ENCODE measurements at places on chromosomes 1 and 21.

DNA sequence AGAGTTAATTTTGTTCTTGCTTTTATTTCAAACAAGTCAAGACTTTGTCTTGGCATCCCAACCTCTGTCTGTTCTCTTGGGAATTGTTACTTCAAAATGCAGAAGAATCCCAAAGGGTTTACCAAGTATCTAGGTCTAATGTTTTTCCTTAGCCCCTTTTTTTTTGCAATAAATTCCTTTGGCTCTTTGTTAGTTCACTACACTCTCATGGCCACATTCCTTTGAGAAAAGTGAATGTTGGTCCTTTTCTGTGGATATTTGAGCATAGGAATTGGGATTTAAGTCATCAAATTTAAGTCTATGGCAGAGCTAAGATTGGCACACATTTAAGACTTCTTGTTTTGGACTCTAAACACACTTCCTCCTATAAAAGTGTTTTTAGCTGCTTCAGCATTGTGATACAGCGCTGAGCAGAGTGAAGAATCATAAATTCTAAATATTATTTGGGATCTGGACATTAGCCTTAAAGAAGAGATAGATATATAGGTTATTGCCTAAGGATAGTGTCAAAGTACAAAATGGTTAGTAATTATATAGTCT is 1.9 kb downstream of the BTF3L4 start:
- no peak for DNase-seq

DNA sequence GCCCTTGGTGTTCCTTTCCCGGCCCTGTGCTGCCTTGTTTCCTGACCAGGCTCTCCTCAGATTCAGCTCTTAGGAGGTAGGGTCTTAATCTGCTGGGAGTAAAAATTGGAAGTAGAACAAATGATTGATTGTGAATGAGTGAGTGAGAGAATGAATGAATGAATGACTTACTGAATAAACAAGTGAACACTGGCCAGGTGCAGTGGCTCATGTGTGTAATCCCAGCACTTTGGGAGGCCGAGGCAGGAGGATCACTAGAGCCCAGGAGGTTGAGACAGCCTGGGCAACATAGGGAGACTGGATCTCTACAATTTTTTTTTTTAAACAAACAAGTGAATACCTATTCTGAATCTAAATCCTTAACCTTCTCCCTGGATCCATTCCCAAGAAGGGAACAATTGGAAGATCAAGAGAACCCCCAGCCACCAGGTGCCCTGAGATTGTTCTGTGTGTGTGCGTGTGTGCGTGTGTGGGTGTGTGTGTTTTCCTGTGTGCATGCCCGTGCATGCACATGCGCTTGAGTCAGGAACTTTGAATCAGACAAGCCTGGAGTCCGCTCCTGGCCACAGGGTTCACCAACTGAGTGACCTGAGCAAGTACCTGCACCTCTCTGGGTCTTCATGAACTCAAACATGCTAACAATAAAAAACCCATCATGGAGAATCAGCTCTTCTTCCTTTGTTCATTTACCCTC is 24.3 kb upstream of the CITED4 start:
- DNase-seq = no peak

DNA sequence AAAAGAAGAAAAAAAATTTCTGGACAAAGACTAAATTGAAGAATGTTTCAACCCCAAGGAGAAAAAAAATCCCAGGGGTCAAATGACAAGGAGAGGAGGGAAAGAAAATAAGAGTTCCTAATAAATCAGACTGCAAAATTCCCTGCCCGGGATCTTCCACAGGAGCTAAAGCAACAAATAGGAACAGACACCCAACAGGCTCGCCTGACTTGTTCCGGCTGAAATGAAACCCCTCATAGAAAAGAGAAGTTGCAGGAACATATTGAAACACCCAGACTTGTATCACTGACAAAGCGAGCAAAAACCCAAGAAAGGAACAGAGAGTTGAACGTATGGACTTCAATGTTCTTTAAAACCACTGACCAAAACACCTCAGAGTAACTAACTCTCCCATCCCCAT is 123.0 kb downstream of the TIAM1 start:
- no peak for DNase-seq

- DNase-seq = no peak
These were observed 123.7 kb downstream of the S1PR1 start for GRCh38 chr1:101360506-101360905.

DNA sequence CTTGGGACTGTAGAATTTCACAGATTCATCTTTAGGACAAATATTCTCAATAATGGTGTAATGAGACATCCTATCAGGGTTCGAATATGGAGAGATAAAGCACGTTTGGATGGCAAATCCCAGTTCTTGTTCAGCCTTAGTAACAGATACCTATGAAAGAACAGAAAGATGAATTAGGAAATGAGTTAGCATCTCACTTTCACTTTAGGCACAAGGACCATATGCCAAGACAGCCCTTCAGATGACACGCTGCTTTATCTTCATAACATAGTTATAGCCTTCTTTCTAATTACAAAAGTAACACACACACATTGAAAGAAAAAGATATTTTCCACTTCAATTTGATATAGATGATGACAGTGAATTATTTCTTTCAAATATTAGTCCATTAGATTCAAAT is 173.6 kb downstream of the TGFBR3 start:
- DNase-seq = no peak

DNA sequence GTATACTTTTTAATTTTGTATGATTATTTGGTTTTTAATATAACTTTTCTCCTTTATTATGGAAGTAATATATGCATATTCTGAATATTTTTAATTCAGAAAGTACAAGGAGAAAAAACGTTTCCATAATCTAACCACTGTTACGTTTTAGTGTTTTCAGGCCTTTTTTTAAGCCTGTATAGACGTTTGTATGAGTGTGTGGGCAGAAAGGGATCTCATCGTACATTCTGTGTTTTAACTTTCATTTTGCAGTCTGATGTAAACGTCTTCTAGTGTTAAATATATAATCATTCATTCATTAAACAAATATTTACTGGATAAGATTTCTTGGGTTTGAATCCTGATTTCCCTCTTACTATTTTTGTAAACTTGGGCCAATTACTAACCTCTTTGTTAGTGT is 38.0 kb upstream of the PLEKHO1 start:
- DNase-seq = no peak

- no peak for DNase-seq
These were observed 32.1 kb upstream of the SCYL3 start for GRCh38 chr1:169925505-169926482.

GRCh38 chr1:25036117-25036546 is 106.1 kb upstream of the RUNX3 start:
- DNase-seq = no peak
